ENCODE measurements at places on chromosomes 6 and 20.

DNA sequence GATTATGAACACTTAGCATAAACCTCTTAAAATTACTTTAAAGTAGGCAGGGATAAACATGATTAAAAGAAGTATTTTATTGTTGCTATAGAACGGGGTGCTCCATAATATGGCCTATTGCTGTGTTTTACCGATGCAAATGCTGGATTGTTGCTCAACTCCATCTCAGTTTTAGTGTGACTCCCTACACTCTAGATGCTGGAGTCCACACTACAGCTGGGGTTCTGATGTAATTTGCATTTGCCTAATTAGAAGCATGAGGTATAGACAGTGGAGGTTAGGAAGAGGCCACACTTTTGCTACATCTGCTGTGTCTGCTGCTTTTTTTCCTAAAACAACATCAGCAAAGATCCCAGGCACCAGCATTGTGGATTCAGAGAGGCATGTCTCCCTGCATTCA lies 6.7 kb upstream of the HMGN3 start:
- DNase-seq = no peak

- no peak for DNase-seq
Measured at GRCh38 chr6:17100806-17101205, 1.0 kb upstream of the STMND1 start.

DNA sequence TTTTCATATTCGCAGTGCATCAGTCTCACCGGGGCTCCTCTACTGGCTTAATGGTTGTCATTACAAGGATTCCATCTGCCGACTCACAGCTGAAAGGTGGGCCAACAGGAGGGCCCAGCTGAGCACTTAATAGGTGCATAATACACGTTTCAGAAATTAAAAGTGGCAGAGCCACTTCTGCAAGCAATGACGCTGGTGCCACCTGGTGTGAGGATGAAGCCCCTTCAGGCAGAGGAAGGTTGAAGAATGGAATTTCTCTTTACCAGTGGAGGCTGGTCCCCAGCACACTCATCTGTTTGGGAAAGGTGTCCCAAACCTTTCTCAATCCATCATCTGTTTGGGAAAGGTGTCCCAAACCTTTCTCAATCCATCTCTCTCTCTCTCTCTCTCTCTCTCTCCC lies 8.2 kb upstream of the STMND1 start:
- no peak for DNase-seq

DNA sequence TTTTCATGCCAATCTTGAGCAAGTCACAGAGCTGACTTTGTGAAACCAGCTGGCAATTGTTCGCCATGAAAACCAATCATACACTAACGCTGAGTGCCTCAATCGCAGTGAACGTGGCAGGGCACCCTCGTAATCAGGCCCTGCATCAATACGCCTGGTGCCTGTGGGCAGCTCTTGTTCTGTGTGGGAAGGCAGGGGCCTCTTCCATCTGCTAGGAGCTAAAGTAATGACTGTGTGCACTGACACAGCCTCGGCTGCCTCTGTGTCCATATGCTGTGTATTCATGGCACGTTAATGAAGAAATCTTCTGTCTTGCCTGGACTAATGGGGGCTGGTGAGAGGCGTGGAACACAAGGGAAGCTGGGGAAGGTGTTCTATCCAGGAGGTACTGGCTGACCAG lies 27.8 kb upstream of the SYNDIG1 start:
- no peak for DNase-seq

DNA sequence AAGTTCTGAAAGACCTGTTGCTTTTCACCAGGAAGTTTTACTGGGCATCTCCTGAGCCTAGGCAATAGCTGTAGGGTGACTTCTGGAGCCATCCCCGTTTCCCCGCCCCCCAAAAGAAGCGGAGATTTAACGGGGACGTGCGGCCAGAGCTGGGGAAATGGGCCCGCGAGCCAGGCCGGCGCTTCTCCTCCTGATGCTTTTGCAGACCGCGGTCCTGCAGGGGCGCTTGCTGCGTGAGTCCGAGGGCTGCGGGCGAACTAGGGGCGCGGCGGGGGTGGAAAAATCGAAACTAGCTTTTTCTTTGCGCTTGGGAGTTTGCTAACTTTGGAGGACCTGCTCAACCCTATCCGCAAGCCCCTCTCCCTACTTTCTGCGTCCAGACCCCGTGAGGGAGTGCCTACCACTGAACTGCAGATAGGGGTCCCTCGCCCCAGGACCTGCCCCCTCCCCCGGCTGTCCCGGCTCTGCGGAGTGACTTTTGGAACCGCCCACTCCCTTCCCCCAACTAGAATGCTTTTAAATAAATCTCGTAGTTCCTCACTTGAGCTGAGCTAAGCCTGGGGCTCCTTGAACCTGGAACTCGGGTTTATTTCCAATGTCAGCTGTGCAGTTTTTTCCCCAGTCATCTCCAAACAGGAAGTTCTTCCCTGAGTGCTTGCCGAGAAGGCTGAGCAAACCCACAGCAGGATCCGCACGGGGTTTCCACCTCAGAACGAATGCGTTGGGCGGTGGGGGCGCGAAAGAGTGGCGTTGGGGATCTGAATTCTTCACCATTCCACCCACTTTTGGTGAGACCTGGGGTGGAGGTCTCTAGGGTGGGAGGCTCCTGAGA lies at the start of gene HFE:
Gene HFE (plus strand): TSS at position 146 of the 832 bp plus-strand sequence. CDS start 12 bp downstream, at position 158.
- no peak for DNase-seq

GRCh38 chr6:168385858-168386735 lies 54.9 kb upstream of the SMOC2 start:
- DNase-seq = no peak

All from SHP77 (cell line).